Activated CD4-positive, alpha-beta T cell treated with anti-CD3 and anti-CD28 coated beads for 24 hours (primary cell): ENCODE measurements at places on chromosomes 16 and 17.
A peak's percentile ranks its signal among the peaks of the same experiment; 100 is the strongest.

DNA sequence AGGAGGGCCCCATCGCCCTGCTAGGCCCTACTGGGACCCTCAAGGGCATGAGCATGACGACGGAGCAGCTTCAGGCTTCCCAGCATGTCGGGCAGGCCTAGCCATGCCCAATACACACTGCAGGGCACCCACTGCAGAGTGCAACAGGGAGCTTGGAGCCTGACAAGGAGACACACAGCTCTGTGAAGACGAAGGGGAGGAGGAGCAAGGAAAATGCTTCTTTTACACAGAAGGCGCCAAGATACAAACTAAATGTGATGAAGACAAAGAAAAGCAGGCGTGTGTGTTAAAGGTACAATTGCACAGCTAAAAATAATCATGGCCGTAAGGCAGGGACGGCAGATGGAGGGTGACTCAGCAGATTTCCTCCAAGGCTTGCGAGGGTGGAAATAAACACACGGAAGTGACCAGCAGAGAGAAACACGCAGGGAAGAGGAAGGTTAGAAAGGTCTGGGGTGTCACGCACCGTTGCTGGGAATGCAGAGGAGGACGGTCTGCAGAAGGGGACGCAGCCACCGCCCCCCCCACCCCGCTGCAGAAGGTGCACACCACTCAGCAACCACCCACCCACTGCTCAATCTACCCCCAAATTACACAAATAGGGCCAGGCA is 108.5 kb downstream of the ZNF778 start:
- DNase-seq = no peak

- DNase-seq = no peak
Observed at GRCh38 chr16:85812031-85812807, 12.7 kb downstream of the COX4I1 start.

- no peak for DNase-seq
Observed at GRCh38 chr17:83122834-83123233, 43.4 kb downstream of the METRNL start.

- peak; percentile 9 for DNase-seq
Observed at GRCh38 chr17:6800422-6801027, 24.5 kb downstream of the FBXO39 start.

DNA sequence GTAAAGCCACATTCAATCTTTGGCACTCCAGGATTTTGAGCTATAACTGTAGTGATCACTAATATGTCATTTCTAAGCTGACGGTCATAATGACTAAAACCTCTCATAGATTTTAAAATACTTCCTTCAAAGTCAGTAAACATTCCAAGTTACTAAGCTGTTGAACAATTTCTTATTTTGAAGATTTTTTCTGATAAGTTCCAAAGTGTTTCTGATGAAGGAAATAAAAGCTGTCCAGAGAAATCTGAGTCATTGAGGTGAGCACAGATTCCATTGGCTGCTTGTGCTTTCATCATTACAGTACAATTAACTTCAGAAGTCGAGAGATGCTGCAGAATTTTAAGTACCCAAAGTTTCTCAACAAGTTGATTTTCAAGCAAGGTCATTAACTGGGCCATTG is 23.9 kb downstream of the NLRC5 start:
- no peak for DNase-seq

DNA sequence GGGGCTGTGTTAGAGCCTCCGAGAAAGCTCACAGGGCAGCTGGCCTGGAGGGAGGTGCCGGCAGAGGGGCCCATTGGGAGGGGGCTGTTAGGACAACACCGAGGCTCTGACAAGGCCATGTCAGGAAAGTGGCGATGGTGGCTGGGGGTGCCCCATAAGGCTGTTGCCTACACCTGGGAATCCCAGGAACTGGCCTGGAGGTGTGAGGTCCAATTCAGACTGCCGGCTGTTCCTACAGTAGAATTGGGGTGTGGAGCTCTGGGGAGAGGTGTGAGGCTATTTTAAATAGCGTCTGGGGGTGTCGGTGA is 155.0 kb upstream of the CHMP6 start:
- DNase-seq = no peak

GRCh38 chr17:32481193-32481592 is 5.6 kb upstream of the CDK5R1 start:
- no peak for DNase-seq

DNA sequence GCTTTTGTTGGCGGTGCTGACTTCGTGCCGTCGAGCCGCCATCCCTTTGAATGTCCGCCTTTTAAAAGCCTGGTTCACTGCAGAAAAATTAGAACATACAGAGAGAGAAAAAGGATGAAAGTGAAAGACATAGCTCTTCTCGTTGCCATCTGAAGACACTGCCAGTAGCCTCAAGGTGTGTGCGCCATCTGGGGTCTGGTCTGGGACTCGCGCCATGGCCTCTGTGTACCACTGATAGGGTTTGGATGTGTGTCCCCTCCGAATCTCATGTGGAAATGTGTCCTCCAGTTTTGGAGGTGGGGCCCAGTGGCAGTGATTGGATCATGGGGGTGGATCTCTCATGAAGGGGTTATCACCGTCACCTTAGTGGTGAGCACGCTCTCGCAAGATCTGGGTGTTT is 15.5 kb downstream of the GSE1 start:
- DNase-seq = no peak

- DNase-seq = no peak
Observed at GRCh38 chr16:9054460-9054859, 37.0 kb upstream of the HAPSTR1 start.

- DNase-seq = no peak
Observed at GRCh38 chr17:44436336-44436735, 46.9 kb upstream of the ITGA2B start.

GRCh38 chr16:76287466-76287865 is 10.3 kb downstream of the CNTNAP4 start:
- no peak for DNase-seq

DNA sequence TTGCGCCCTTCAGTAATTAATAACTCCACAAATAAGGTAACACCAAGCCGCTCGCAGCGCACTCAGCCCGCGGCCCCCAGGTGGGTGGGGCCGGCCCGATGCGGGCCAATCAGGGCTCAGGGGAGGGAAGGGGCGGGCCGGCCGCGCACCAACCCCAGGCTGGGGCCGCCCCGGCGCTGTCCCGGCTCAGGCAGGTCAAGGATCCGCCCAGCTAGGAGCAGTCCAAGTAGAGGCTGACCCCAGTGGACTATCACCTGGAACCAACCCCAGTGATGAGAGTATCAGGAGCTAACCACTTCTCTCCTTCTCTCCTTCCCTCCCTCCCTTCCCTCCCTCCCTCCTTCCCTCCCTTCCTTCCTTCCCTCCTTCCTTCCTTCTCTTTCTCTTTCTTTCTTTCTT is 110.8 kb downstream of the C16orf78 start:
- DNase-seq = no peak
